Nephron progenitor cell (in vitro differentiated cells): ENCODE measurements at places on chromosomes 3 and 15.

DNA sequence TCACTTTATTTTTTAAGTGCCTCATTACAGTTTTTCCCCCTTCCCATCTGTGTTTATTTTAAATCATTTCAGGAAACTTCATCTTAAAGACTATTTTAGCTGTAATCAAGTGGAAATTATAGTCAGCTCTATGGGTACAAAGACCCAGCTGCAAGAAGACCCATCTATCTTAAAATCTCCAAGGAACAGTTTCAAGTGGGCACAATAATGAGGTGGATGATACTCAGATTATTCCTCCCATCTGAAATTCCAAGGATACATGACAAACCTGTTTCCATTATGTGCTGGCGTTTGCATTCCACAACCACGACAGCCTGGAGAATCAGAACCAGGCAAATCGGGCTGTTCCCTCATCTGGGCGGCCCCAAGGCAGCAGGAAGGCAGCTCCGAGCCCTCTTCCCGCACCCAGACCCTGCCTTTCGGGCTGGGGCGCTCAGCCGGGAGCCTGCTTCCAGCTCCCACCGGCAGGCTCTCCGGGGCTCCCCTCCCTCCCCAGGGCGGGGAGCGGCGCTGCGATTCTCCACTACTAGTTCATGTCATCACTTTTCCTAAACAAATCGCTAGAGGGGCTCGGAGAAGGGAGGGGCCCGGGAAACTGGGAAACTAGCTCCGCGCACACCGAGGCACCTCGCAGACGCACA, at the start of gene MGLL:
Gene MGLL (minus strand): TSS at position 475 of the 641 bp plus-strand sequence. CDS start 197 bp downstream, at position 278.
- peak; percentile 55 for DNase-seq

- DNase-seq = no peak
Observed at GRCh38 chr3:105523501-105523900, 156.8 kb downstream of the ALCAM start.

- DNase-seq = no peak
Observed at GRCh38 chr3:76765511-76765910, 274.4 kb upstream of the ROBO2 start.

GRCh38 chr3:22887664-22888291, 315.3 kb upstream of the UBE2E2 start:
- DNase-seq = peak; percentile 10

DNA sequence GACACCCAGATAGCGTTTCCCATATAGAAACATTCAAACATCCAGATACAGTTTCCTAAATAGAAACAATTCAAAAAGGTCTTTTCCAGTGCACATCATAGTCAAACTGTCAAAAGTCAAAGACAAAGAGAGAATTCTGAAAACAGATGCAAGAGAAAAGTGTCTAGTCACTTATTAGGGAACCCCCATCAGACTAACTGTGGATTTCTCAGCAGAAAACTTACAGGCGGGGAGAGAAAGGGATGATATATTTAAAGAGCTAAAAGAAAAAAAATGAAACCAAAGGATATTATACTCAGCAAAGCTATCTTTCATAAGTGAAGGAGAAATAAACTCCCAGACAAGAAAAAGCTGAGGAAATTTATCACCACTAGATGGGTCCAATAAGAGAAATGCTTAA, 22.3 kb upstream of the CX3CR1 start:
- no peak for DNase-seq

- peak; percentile 81 for DNase-seq
Observed at GRCh38 chr3:73624821-73625665, at the start of gene PDZRN3. TSS of gene PDZRN3 (minus strand) at chr3:73624941.

DNA sequence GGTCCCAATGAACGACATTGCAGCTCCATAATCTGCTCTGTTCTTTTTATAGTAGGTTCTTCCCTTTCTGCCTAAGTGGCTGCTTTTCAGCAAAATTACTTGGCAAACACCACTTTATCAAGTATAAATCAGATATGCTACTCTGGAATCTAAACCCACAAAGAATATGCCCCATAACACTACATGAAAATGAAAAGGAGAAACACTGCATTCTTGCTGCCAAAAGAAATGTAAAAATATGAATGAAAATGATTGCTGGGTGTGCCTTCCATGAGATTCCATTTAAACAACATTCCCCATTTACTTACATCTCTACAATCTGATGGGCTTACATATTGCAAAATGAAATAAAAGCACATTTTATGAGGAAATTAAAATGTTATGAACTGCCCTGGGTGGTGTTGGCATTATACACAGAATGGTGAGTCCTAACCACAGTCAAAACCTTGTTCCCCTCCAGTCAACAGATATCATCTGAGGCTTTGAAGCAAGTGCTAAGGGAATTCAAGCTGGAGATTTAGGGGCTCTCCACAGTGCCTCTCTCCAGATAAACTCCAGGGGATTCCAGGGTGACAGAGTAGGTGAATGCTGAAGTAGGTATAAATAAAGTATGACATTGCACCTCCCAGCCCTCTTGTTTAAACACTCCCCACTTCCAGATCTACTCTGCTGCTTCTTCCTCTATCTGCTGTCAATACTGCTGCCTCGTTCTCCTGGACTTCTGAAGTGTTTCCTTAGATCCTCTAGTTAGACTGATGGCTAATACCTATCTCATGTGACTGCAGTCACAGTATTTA, 136.5 kb downstream of the RORA start:
- DNase-seq = no peak

DNA sequence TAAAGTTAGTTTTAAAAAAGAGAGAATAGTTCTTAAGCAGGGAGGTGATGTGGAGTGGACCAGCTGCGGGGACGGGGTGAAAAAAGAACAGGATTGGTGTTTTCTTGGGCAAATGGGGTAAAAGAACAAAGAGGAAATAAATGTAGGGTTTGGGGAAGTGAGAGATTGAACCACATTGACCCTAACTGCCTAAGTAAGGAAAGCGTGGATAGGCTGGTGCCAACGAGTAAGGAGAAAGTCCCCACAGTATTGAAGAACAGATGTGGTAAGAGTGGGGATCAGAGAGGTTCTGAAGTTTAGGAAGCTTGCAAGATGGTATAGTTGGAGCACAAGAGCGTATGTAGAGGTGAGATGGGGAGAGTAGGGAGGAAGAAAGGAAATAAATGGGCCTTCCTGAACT, 17.0 kb downstream of the IREB2 start:
- DNase-seq = no peak

- no peak for DNase-seq
Observed at GRCh38 chr3:71510510-71510909, 73.0 kb downstream of the FOXP1 start.

DNA sequence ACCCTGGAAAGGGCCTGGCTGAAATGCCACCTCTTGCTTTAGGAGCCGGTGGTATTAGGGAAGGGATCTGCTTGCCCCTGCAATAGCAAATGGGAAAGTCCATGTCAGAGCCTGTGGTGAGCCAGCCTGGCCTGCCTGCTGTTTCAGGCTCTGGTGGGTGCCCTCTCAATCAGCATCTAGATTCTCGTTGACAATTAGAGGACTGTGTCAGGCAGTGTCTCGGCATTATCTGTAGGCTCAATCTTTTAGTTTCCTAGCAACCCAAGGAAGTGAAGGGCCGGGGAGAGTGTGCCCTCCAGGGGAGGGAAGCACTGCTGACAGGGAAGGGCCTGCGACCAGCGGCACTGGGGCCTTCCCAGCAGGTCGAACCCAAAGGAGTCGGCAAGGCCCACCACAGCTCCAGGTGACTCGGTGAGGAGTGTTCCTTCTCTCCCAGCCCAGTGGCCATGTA, 42.1 kb downstream of the TLE3 start:
- no peak for DNase-seq

- DNase-seq = no peak
Observed at GRCh38 chr3:195708626-195709481, 11.9 kb upstream of the MUC20 start.

DNA sequence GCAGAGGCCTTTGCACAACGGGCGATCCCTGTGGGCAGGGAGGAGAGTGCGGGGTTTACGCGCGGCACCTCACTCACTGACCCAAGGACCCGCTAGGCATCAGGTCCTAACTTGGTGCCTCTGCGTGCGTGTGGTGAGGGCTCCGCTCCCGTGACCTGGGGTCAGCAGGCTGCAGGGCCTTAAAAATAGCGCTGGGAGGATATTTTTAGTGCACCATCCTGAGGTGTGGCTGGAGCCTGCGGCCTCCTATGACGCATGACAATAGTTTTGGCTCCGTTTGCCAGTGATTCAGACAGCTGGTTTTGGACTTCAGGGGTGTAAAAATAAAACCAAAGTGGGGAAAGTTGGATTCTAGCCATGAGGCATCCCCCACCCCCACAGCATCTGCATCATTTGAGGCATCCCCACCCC, 139.0 kb downstream of the FAM43A start:
- DNase-seq = no peak

- DNase-seq = no peak
Observed at GRCh38 chr15:93562395-93563123, 473.5 kb upstream of the RGMA start.

- no peak for DNase-seq
Observed at GRCh38 chr3:7238565-7239295, 377.8 kb downstream of the GRM7 start.

DNA sequence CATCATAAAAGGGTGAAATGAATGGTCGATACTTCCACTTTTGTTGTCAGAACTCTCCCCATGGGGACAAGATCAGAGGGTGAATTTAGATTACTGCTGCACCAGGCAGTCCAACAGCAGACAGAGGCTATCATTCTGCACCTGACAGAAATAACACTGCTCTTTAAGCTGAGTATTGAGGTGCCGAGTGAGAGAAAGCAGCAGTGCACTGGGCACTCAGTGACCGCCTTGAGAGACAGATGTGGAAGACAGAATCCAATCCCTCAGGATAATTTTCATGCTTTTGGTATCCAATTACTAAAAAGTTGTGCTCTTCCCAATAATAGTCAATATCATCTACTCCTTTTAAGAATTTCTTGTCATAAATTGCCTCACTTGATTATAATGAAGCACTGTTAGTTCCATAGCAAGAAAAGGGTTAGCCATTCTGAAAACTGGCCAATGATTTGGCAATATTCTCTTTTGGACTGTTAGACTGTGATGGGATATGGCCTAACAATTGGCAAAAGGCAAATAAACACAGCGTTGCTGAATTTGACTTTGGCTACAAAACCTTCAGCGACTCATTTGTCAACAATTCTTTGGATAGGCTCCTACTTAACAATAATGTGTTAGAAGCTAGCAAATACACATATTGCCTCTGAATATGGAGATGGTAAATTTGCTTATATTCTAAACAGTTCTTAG, 5.5 kb downstream of the FGF7 start:
- no peak for DNase-seq

- no peak for DNase-seq
Observed at GRCh38 chr3:106570426-106570825, 701.6 kb upstream of the CBLB start.

GRCh38 chr15:25766417-25766816, 96.7 kb downstream of the ATP10A start:
- no peak for DNase-seq

- DNase-seq = no peak
Observed at GRCh38 chr3:71057526-71057894, 526.0 kb downstream of the FOXP1 start.

GRCh38 chr3:44902628-44903027, 28.2 kb downstream of the TGM4 start:
- DNase-seq = no peak

GRCh38 chr3:105823149-105823867, 45.5 kb downstream of the CBLB start:
- no peak for DNase-seq

- DNase-seq = no peak
Observed at GRCh38 chr15:57667171-57667849, 39.2 kb upstream of the POLR2M start.

- DNase-seq = peak; percentile 38
Observed at GRCh38 chr15:51403072-51403878, 61.8 kb downstream of the GLDN start.

- DNase-seq = no peak
Observed at GRCh38 chr15:83404121-83404520, 43.0 kb upstream of the SH3GL3 start.

GRCh38 chr3:169886671-169887070, 16.9 kb upstream of the LRRC31 start:
- no peak for DNase-seq

DNA sequence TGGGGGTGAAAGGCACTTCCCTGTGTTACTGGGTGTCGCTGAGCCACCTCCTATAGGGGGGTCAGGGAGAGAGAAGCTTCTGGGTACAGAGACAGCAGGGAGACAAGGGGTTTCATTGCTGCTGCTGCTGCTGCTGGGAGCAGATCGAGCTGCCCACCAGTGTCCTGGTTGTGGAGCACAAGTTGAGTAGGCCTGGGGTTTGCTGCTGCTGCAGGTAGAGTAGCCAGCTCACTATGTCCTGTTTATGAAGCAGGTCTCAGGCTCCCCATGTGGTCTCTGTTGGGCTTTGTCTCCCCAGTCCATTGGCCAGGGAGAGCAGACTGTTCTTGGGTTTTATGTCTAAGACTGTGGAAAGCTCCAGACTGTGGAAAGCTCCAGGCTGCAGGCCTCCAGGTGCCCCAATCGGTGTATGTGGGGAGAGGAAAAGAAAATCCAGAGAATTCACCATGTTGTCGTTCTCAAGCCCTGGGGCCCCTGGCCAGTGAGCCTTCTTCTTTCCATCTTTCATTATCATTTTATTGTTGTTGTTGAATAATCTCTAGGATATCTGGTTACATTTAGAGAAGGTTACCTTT, 157.8 kb downstream of the ADAMTS17 start:
- no peak for DNase-seq

DNA sequence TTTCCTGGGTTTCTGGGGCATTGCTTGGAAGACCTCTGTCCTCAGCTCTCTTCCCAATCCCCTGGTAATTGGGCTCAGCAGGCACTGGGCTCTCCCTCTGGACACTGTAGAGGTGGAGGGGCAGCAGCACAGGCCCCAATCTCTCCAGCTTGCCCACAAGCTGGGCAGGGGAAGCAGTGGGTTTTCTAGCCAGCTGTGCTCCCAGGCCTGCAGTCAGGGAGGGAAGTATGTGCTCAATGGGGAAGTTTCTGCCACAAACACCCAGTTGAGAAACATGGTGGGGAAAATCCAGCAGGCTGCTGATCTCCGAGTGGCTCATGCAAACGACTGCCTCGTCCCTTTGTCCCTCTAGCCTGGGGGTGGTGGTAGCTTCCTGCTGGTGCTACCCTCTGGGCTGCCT, 12.8 kb upstream of the RFT1 start:
- no peak for DNase-seq

GRCh38 chr15:95829062-95829461, 501.4 kb upstream of the NR2F2 start:
- DNase-seq = no peak

- DNase-seq = no peak
Observed at GRCh38 chr15:38490242-38490922, 36.5 kb downstream of the FAM98B start.

DNA sequence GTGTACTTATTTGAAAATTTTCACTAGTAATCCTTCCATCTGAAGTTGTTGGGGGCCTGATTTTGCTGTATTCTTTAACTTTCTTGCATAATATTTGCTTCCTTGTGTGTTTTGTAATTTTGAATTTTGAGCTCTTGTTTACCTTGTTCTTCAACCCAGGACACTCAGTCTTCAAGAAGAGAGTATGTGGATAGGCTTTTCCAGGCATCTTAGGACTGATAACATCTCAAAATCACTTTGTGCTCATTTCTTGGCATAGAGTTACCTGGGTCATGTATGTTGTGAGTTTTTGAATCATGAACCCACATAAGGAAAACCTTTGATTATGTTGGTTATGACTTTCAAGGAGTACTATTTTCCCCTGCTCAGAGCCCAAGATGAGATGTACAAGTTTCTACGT, 13.4 kb downstream of the BTD start:
- DNase-seq = no peak

- DNase-seq = no peak
Observed at GRCh38 chr3:183581496-183582155, 26.1 kb upstream of the KLHL6 start.

- no peak for DNase-seq
Observed at GRCh38 chr15:31102374-31103342, 1.1 kb upstream of the TRPM1 start.

GRCh38 chr15:66089049-66089448, 164.5 kb downstream of the MEGF11 start:
- DNase-seq = no peak
